ENCODE measurements at places on chromosomes 5 and 9.

DNA sequence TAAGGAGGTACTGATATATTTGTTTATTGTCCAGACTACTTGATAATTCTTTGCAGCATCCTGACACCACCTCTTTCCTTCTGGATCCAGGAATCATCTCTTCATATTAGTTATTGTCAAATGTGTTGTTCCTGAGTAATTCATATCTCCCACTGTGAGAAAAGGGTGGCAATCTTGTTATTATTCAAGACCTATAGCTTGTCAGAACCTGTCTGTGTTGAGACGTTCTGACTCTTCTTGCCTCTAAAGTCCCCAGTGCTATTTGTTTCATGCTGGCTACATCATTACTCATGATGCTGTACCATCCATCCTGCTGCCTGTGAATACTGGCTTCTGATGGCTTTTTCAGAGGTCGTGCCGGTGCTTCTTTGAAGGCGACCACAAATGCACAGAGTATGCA is 68.7 kb upstream of the TAF11L2 start:
- DNase-seq, result no peak

- DNase-seq, result no peak
Observed at GRCh38 chr9:136760424-136760823, 2.4 kb upstream of the LCN8 start.

DNA sequence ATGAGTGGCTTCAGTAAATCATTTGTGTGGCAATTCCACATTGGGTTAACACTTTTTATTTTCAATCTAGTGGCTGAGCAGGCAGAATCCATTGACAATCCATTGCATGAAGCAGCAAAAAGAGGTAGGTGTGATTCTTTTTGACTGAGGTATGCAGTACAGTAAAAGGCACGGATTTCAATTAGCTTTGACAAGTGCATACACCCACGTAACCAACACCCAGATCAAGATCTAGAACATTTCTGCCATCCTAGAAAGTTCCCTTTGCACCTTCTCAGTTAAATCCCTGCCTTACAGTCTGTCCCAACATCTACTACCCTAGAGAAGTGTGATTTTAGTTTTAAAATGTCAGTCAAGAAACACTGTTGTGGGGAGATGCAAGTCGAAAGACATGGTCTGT is 43.4 kb downstream of the OSTF1 start:
- DNase-seq, result no peak

- peak; percentile 84 for DNase-seq
Observed at GRCh38 chr9:3526165-3526996, 580 bp upstream of the RFX3 start.

DNA sequence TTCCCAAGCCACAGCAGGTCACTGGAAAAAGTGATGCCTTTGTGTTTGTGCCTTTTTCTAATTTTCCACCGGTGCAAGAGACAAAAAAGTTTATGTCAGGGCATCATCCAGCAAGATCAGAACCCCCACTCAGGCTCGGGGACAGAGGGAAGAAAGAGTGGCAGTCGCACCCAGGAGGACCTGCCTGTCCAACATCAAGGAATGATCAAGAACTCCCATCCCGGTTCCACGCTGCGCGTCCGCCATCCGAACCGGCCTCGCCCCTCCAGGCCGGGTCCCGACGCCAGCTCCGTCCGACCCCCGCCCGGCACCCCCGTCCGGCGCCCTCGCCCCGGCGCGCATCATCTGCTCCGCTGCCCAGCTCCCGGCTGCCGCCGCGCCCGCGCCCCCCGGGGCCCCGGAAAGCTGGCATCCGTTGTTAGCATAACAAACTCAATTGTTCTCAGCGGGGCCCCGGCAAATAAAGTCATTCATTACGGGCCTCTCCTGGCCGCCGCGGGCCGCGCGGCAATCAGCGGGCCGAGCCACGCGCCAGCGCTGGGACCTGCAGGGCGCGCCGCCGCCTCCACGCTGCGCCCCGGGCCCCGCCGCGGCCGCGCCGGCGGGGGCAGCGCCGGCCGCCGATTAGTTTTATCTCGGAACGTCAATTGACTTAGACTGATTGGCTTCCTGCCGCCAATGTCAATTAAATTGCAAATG is 48.1 kb downstream of the PAX5 start:
- DNase-seq, result no peak

DNA sequence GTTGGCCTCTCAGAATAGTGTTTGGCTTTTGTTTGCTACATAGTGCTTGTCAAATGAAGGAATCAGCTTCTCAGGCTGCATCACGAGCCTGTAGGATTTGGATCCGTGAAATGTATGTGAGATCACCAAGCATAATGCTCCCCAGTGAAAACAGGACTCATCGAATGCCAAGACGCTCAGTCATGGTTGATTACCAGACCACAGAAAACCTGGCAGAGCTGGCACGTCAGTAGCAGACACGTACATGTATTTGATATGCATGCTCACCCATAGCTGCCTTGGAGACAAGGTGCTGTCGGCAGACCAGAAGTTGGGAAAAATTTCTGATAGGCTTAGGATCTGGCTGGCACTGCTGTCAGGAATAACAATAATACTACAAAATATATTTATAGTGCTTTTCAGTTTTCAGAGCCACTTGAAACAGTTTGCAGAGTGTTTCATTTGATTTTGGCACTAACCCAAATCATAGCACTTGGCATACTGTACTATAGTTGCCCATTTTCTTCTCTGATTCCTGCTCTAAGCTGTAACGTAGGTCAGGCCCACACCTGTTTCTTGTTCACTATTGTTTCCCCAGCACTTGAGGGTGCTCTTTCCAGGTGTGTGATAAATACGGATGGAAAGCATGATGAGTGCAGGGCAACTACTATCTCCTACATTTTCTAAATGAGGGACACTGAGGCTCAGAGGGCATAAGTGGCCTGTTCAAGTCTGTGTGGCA is 226.1 kb downstream of the NR3C1 start:
- no peak for DNase-seq

GRCh38 chr5:164392531-164392930 is 887.1 kb downstream of the MAT2B start:
- no peak for DNase-seq

DNA sequence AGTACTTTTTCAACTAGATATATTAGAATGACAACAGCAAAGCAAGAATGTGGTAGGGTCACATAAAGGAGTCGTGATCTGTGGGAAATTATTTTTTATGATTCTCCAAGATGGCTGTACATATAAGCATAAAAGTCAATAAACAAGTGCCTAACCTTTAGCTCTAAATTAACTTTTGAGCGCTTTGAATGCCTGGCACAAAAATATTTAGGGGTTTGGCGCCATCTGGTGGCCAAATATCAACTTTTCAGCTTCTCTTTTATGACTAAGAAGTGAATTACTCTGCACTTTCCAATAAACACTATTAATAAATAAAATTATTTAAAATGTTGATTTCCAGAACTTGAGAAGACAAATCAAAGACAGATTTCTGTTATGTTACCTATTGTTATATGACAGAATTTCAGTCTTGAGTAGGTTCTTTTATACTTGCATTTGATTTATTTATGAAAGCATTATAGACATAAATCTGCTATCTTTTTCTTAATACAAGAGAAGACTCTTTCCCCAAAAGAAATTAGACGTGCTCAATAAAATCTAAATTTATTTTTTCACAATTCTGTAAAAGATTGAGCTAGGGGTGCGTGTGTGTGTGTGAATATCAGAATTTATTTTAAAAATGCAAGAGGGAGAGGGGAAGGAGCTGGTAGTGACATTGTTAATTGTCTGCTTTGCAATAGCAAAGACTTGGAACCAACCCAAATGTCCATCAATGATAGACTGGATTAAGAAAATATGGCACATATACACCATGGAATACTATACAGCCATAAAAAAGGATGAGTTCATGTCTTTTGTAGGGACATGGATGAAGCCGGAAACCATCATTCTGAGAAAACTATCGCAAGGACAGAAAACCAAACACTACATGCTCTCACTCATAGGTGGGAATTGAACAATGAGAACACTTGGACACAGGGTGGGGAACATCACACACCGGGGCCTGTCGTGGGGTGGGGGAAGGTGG is 36.7 kb upstream of the ARRDC3 start:
- peak; percentile 55 for DNase-seq

DNA sequence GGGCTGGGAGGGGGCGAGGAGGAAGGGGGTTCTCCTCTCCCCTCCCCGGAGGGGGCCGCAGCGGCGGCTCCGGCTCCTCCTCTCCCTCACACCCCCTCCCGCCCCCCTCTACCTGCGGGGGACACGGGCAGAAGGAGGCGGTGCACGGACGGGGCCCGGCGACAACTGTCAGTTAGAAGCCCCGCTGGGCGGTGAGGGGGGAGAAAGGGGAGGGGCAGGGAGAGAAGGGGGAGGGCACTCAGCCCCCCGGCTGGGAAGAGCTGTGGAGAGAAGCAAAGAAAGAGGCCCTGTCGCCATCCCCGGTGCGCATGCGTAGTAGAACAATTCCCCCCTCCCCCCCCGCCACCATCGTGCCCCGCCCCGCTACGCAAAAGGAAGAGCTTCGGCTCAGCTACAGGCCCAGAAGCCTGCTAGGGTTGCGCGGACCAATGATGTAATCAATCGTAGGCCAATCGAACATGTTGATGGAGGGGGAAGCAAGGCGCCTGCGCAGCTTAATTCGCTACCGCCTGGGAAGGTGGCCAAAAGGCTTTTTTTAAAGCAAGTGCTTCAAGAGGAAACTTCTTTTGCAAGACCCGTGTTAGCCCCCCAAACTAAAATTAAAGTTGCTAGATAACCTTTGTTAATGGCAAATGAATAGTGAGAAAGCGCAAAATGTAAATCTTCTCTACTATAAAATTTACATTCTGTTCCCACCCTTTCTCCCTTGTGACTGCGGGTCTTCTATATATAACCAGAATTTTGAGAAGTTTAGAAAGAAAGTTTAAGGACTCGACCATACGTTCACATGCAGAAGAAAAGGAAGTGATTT is 7.0 kb downstream of the RANBP6 start:
- DNase-seq, result peak; percentile 72

- DNase-seq, result no peak
Observed at GRCh38 chr9:2809692-2810419, 34.0 kb downstream of the PUM3 start.

- no peak for DNase-seq
Observed at GRCh38 chr5:78997090-78997489, 12.0 kb upstream of the ARSB start.

GRCh38 chr5:39342460-39342859 is 21.8 kb downstream of the C9 start:
- DNase-seq, result no peak

GRCh38 chr5:78243639-78244038 is 50.9 kb downstream of the AP3B1 start:
- DNase-seq, result no peak

GRCh38 chr9:95623640-95624039 is 106.9 kb upstream of the PTCH1 start:
- no peak for DNase-seq

DNA sequence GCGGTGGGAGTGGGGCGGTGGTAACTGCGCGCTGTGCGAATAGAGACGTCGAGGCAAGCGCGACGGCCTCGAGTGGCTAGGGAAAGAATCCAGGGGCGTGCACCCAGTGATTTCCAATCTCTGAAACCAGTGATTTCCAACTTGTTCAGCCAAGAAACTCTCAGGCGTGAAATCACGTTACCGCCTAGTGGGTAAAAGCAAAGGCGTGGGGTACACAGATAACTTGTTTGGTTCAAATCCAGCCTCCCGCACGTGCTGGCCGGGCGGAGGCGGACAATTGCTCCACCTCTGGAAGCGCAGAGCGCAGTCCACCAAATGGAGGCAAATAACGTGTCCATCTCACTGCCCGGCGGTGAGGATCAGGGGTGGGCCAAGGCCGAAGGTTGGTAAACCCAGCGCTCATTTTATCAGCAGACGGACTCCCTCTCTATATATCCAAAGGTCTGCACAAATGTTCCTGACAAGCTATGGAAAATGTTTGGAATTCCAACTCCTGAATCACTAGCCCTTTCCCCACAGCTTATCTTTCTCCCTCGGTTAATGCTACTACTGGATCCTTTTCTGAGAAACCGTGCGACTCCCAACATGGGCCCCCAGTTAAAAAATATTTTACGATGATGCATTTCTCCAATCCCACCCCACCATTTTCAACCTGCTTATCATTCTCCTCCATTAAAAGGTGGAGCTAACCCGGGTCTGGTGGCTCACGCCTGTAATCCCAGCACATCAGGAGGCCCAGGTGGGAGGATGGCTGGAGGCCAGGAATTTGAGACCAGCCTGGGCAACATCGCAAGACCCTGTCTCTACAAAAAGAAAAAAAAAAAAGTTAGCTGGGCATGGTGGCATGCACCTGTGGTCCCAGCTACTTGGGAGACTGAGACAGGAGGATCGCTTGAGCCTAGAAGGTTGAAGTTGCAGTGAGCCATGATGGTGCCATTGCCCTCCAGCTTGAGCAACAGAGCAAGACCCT is 950 bp upstream of the FNBP1 start:
- no peak for DNase-seq

GRCh38 chr9:38066914-38067858 is 1.8 kb downstream of the SHB start:
- no peak for DNase-seq

GRCh38 chr9:129725795-129726251 is 27.0 kb downstream of the PTGES start:
- DNase-seq, result no peak

- no peak for DNase-seq
Observed at GRCh38 chr9:88932766-88933165, 58.5 kb upstream of the S1PR3 start.

GRCh38 chr5:147804334-147804733 is 21.8 kb upstream of the JAKMIP2 start:
- no peak for DNase-seq

GRCh38 chr9:107046692-107047091 is 183.7 kb downstream of the ZNF462 start:
- DNase-seq, result no peak

GRCh38 chr5:111447822-111448221 is 64.5 kb downstream of the STARD4 start:
- DNase-seq, result no peak

DNA sequence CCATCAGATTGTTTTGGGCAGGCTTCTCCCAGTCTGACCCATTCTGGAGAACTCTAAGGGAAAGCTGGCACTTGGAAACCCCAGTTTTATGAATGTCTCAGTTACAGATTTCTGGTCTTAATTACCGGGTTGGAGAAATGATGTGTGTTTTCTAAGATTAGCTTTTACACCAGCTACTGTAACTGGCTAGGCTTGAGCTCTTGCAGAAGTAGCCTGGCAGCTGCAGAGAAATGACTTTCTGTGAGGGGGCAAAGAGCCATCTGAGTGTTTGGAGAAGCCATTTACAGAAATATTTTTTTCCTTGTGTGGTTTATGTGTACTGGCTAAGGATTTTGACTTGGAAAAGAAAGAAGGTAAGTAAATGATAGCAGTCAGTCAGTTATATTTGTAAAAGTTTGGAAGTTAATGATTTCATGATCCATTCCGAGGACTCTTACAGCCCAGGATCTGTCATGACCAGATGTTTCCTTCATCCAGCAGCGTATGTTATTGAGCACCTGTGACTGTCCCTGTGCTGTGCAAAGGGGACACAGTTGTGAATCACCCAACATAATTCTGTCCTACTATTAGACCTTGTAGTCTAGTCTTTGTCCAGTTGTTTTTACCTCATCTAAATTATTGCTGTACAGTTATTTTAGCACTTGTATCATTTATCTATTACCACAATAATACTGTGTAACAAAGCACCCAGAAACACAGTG is 53.7 kb upstream of the GDNF start:
- DNase-seq, result no peak

- DNase-seq, result no peak
Observed at GRCh38 chr9:6692881-6693361, 47.4 kb upstream of the GLDC start.

GRCh38 chr9:113677057-113677456 is 199.1 kb upstream of the ZNF618 start:
- DNase-seq, result no peak
